ENCODE measurements at places on chromosomes 7 and 10. TPM values are rescaled to one million over a fixed set of nuclear protein-coding genes. Genes with fewer than 3 reads are reported as not detected.

- no peak for DNase-seq
These were observed 358.6 kb downstream of the PTPRN2 start for GRCh38 chr7:158228986-158229385.

- DNase-seq: peak; percentile 54
These were observed 18.6 kb downstream of the OPALIN start for GRCh38 chr10:96339956-96340904.

DNA sequence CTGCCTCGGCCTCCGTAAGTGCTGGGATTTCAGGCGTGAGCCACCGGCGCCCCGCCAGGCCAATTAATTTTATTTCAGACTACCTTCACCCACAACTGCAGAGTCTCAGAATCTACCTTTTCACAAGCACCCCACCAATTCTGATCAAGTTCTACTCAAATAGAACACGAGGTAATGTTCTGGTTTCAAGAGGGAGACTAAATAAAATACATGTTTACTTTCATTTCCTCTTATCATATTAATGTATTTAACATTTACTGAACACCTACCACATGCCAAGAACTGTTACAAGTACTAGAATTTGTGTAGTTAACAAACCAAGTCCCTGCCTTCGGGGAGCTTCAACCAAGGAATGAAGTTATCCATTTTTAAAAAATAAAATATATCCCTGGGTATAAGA, 25.5 kb upstream of the RGS10 start:
- no peak for DNase-seq

GRCh38 chr7:57424515-57425238, 25.3 kb upstream of the ZNF716 start:
- DNase-seq: no peak

SORBS1 gene
- 91.7 TPM for total RNA-seq

DNA sequence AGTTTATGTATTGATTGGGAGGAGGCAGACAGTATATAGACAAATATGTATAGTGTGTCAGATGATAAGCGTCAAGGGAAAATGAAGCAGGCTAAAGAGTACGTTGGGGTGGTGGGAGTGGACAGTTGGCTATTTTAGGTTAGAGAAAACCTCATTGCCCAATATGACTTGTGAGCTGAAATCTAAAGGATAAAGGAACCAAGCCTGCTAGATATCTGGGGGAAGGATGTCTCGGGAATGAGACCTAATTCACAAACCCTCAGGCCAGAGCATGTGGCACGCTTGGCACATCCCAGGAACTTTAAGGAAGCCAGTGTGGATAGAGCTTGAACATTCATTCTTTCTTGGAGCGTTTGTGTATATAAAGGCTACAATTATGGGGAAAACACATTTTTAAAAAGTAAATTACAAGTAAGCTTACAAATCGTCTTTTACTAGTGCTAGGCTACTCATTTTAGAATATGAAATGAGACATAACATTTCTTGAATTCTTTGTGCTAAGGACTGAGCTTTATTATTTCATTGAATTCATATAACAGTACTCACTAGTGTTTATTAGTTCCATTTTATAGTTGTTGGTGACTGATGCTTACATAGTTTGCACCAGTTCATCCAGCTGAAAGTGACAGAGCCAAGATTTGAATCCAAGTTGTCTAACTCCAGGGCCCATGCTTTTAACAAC, 9.7 kb downstream of the FHIP2A start:
- DNase-seq: no peak

DNA sequence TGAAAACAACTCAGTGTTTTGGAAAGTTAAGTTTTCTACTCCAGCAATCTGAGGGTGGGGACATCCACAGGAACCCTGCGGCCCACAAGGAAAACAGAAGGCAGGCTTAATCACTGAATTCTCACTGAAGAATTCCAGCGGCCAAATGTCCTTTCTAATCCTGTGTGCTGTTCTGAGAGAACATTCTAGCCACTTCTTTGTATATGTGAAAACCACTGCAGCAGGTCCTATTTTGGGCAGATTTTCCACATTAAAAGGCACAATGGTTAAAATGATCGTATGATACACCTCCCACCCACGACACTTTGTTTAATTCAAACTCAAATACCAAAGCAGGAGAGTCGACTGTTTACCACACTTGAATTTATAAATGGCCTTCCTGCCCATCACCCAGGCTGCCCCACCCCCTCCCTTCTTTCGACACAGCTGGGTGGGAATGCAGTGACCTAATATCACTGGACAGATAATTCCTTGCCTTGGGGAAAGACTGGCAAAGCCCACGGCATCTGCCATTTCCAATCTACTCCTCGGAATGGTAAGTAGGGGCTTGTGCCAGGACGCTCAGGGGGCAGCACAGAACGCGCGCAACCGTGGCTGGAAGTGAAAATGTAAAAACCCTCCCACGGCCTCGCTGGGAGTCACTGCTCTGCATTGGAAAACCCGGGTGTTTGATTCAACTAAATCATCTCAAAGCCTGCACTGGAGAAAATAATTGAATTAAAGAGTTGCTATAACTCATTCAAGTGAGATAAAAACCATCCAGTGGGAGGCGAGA, 67.0 kb downstream of the CTBP2 start:
- DNase-seq: no peak

DNA sequence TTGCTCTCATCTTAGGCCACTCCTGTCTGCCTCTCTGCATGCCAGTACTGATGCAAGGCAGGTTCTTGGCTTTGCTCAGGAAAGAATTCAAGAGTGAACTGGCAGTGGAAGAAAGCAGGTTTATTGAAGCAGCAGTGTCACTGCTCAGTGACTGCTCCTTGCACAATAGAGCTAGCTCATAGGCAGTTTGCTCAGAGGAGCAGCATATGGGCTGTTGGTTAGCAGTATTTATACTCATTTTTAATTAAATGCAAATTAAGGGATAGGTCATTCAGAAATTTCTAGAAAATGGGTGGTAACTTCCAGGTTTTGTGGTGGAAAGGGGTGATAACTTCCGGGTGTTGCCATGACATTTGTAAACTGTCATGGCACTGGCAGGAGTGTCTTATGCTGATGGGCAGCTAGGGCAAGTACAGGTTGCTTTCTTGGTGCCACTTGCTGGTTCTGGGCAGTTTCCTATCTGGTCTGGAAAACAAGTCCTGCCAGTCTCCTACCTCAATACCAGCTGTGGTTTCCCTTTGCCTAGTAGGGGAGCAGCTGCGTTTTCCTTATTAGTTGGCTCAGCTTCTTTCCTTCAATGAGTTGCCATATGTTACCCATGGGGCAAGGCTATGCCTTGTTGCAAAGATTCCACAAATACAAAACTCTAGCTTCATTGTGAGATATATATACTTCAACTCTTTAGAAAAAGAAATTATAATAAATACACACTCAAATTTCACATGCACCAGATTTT, 64.8 kb upstream of the CALD1 start:
- DNase-seq: no peak

DNA sequence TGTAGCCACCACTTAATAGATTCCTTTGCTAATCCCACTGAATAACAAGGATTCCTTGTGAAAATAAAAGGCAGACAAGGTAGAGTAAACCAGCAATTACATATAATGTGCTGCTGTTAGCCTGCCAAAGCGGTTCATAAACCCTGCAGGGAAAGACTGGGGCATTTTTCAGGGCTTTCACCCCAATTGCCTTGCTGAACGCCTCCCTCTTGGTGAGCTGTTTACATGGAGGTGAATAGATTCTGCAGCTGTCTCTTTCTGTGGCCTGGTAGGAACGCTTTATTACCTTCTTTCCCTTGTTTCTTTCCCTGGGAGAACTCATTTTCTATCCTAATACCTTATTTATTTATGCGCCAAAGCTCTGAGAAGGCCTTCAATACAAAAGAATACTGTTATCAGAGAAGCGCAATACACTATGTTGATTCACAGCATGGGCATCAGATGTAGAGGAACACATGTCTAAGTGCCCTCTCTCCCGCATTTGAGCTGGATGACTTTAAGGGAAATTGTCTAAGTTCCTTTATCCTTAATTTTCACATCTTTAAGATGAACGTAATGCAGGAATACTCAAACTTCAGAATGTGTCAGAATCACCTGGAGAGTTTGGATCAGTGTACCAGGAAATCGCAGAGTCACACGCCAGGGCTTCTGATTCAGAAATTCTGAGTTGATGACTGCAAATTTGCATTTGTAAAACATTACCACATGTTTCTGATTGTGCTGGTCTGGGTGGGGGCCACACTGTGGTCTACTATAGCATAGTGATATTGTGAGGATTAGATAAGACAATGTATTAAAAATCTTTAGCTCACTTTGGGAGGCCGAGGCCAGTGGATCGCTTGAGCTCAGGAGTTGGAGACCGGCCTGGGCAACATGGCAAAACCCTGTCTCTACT, 1203.8 kb downstream of the SORCS3 start:
- no peak for DNase-seq

GRCh38 chr10:28463676-28464395, 69.1 kb upstream of the WAC start:
- no peak for DNase-seq

CCL26 gene
- total RNA-seq: 0.88 TPM

- DNase-seq: no peak
These were observed 79.7 kb downstream of the LRRC17 start for GRCh38 chr7:102992509-102992937.

GRCh38 chr7:996079-996872, 13.3 kb downstream of the CYP2W1 start:
- DNase-seq: no peak

OPALIN gene
- not detected for total RNA-seq

DNA sequence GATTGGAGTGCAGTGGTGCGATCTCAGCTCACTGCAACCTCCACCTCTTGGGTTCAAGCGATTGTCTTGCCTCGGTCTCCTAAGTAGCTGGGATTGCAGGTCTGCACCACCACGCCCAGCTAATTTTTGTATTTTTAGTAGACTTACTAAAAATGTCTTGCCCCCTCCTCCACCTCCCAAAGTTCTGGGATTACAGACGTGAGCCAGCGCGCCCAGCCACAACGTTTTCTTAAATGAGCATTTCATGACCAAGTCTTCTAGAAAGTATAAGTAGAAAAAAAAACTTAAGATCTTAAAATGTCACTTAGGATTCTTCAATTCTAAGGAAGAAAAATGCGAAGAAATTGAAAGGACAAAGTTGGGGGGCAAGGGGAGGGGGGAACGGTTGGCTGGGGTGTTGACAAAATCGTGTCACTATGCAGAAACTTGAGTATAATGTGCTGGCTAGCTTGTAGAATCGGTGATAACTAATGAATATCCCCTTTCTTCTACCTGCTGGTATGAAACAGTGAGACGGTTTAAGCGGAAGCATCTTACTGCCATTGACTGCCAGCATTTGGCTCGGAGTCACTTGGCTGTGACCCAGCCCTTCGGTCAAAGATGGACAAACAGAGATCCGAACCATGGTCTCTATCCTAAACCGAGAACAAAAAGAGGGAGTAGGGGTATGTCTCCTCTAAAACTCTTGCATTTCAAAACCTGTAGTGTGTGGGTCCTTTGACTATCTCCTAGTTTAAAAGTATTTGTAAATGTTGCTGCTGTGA, 12.7 kb downstream of the FBH1 start:
- DNase-seq: no peak
